AG09309 (cell line): ENCODE measurements at places on chromosomes 5 and 9.

- DNase-seq: peak; percentile 68
Measured at GRCh38 chr5:142674531-142675469, 11.1 kb downstream of the FGF1 start.

DNA sequence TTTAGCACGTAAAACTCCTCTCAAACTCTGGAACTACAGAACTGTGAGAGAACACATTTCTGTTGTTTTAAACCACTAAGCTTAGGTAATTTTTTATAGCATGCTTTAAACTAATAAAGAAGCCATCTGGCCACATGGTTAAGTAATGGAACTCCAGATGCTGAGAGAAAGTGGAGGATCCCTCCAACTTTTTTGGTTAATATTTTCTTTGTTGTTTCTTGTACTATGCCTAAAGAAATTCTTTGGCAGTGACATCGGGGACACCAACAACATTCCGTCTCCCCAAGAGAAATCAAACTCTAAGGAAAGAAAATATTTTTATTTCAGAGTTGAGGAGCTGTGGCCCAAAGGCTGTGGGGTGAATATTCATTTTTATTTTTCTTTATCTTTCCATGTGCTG, 734.8 kb upstream of the CDH9 start:
- no peak for DNase-seq

DNA sequence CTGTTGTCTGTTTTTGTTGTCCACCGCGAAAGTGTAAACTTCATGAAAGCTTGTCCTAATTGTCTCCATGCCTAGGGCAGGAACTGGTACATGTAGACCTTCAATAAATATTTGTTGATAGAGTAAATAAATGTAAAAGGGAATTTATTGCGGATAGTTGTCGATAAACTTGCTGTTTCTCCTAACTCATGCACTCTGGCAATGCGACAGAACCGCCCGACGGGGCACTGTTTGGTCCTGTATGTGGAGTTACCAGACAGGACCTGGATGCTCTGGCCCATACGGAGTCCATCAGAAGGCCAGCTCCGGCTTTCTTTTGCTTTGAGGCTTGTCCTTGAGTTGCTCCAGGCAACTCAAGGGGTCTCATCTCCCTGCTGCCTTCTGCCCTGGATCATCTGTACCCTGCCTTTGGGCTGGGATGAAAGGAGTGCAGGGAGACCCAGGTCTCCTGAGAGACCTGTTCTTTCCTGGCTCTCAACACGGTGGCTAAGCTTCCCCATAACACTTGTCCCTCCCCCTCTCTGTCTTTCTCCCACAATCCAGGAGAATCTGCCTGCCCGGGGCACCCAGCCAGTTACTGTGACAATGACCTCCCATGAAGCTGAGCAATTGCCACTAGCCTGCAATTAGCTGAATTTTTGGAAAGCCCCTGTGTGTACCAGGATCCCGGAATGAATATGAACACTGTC, 149.5 kb upstream of the PTCH1 start:
- no peak for DNase-seq

GRCh38 chr5:14413331-14413750, 168.3 kb upstream of the OTULINL start:
- no peak for DNase-seq

- DNase-seq: no peak
Measured at GRCh38 chr9:130681769-130682420, 11.7 kb upstream of the EXOSC2 start.

- no peak for DNase-seq
Measured at GRCh38 chr5:172777881-172778814, 7.2 kb upstream of the DUSP1 start.

GRCh38 chr5:33472805-33473409, 32.1 kb downstream of the TARS1 start:
- no peak for DNase-seq

- no peak for DNase-seq
Measured at GRCh38 chr5:163548649-163549048, 43.2 kb downstream of the MAT2B start.

- peak; percentile 89 for DNase-seq
Measured at GRCh38 chr5:167578977-167579692, 712.3 kb upstream of the WWC1 start.

DNA sequence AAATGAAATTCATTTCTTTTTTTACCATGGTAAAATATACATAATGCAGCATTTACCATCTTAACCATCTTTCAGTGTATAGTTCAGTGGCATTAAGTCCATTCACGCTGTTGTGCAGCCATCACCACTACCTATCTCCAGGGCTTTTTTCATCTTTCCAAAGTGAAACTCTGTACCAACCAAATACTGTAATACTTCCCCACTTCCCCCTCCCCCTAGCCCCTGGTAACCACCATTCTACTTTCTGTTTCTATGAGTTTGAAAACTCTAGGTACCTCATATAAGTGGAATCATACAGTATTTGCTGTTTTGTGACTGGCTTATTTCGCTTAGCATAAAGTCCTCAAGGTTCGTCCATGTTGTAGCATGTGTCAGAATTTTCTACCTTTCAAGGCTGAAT, 23.4 kb downstream of the SPAAR start:
- no peak for DNase-seq

- no peak for DNase-seq
Measured at GRCh38 chr9:16182784-16183183, 629.9 kb downstream of the CCDC171 start.

DNA sequence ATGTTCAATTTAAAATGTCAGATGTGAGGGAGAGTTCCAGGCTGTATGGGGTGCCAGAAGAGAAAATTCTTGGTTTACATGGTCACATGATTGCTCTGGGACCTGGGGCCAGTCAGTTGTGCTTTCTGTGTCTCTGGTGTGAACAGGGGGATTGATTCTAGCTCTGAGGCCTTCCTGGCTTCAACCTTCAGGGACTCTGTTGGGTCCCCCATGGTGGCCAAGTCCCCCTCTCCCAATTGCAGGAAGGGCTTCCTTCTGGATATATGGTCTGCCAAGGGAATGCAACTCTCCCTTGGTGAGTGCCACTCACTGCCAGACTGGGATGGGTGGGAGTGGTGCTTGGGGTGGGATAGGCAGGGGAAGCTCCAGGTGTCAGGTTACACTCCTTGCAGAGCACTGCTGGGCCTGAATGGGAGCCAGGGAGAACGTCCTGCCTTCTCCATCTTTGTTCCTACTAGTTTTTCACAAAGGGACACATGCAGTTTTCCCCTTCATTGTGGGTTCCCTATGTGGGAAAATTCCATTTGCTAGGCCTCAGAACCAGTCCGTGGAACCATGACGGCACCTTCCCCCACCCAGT, 153.2 kb downstream of the MELK start:
- DNase-seq: no peak

GRCh38 chr5:142184988-142185387, 76.4 kb downstream of the NDFIP1 start:
- no peak for DNase-seq

DNA sequence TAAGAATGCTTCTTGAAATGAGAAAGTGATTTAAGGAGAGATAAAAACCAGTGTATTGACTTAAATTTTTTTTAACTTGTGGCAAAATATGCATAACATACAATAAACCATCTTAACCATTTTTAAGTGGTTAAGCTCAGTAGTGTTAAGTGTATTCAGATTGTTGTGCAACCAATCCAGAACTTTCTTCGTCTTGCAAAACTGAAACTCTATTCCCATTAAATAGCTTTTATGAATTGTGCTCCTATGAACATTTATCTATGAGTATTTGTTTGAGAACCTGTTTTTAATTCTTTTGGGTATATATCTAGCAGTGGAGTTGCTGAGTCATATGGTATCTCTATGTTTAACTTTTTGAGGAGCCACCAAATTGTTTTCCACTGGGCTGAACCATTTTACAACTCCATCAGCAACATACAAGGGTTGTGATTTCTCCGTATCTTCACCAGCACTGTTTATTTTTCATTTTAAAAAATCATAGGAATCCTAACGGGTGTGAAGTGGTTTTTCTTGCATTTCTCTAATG, 76.6 kb upstream of the ACTBL2 start:
- no peak for DNase-seq

DNA sequence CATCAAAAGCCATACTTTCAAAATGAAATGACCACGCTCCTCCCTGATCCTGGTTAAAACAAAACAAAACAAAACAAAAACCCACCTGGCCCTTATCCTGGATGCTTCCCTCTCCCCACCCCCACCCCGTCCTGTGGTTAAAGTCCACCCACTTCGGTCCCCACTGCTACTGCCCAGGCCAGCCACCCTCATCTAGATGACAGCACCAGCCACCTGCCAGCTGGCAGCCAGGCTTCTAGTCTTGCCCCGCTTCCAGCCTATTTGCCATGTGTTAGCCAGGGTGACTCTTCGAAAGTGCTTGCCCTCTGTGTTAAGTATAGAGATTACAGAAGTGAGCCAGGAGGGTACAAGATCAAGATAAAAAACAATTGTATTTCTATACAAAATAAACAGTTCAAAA, 27.5 kb upstream of the NCS1 start:
- DNase-seq: no peak

- no peak for DNase-seq
Measured at GRCh38 chr9:110575945-110576344, 3.6 kb downstream of the SVEP1 start.

DNA sequence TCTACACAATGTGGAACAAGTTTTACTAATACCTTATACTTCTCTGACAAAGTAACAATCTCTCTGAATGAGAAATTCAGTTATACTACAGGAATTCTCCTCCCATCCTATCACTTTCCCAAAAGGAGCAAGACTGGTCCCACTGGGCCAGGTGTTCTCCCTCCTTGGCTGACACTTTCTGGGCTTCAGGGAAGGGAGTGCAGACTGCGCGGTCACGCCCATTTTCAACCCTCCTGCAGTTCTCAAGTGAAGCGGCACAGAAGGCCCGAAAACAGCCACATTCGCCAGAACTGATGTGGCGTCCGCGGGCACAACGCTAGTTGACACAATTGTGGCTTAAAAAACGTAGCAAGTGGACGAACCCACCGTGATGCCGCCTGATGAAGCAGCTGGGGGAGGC, 603 bp downstream of the SAXO1 start:
- no peak for DNase-seq

- peak; percentile 20 for DNase-seq
Measured at GRCh38 chr9:111483858-111484571, at the start of gene ECPAS. Gene ECPAS (minus strand): TSS chr9:111484383. CDS start chr9:111472918, 11,465 bp downstream.

- DNase-seq: no peak
Measured at GRCh38 chr5:132976852-132977251, 13.4 kb upstream of the AFF4 start.

- DNase-seq: no peak
Measured at GRCh38 chr9:131668439-131669268, 71.2 kb downstream of the RAPGEF1 start.

GRCh38 chr5:135440916-135441315, 6.2 kb downstream of the DCANP1 start:
- no peak for DNase-seq

- DNase-seq: no peak
Measured at GRCh38 chr5:124478264-124478663, 268.2 kb downstream of the ZNF608 start.

- DNase-seq: no peak
Measured at GRCh38 chr5:125476901-125477585, 730.6 kb upstream of the ZNF608 start.

DNA sequence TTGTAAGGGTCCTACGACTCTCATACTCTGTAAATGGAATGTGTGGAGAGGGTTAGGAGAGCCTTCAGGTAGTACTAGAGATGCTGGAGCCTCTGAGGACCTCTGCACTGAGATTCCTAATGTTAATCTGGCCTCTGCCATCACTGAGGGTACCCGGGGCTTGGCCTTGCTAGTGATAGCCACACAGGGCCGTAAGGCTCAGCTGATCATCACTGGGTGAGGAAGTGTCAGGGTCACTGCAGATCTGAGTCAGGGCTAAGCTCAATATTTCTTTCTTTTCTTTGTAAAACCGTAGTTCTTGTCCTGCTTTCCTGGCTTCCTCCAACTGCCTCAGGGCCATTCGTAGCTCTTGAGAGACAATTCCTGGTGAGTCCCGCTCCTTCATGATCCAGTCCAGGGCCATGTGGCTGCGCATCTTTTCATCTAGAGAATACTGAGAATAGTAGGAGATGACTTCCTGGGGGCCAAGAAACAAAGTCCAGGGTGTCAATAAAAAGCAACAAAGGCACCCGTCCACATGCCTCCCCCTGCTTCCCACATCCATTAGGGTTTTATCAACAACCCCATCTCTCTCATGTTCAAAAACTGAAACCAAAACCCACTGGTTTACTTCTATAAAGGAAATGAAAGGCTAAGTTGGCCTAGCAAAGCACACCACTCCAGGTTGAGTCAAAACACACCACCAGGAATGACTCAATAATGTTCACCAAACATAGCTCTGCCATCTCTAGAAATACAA, 47.7 kb downstream of the LIX1 start:
- no peak for DNase-seq

GRCh38 chr5:102807878-102808502, 52.9 kb downstream of the PAM start:
- no peak for DNase-seq

DNA sequence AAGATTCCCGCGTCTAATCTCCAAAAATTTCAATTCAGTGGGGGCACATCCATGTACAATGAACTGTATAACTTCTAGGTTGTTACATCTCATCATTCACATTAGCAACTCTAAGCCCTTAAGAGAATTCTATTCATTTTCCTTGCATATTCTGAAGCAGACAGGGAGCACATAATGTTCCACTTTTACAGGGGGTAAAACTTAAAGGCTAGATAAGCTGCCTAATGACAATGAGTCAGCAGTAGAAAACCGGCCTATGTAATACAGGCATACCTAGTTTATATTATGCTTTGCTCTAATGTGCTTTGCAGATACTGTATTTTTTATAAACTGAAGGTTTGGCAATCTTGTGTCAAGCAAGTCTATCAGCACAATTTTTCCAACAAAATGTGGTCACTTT, 40.4 kb downstream of the PTAR1 start:
- no peak for DNase-seq

GRCh38 chr9:133351908-133352634, 4.1 kb downstream of the RPL7A start:
- no peak for DNase-seq
